ENCODE measurements at places on chromosomes 6 and 20. TPM values are rescaled to one million over a fixed set of nuclear protein-coding genes. Genes with fewer than 3 reads are reported as not detected.

The PYGB gene
- total RNA-seq = 203 TPM

- no peak for DNase-seq
Measured at GRCh38 chr6:52394251-52394666, 25.9 kb upstream of the EFHC1 start.

DNA sequence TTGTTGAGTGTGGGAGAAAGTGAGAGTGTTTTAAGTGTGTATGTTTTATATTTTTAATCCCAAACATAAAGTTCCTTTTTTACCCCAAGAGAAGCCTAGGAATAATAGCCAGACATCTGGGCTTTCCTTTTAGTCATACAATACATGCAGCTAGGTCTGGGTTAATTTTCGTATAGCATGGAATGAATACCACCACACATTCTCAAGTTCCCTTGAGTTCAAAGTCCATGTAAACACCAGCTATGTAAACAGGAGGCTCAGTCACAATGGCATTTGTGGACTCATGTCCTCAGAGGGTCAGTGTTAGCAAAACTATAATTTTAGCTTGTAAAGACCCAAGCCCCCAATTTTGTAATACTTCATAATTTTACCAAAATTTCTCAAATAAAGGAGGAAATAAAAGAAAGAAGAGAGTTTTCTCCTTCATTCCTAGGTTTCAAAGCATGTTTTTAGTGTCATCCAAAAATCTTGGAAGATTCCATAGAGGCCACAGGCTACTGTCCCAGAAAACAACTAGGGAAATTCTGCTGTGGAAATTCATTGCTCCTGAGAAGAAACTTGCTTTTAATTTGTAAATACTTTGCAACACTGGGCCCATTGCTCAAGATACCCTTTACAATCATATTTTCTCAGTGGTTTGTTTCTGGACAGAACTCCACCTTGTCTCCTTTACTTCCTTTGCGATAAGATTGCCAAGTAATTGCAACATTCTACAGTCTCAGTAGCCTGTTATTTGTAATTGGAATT lies 671.2 kb downstream of the COL12A1 start:
- peak; percentile 70 for DNase-seq

DNA sequence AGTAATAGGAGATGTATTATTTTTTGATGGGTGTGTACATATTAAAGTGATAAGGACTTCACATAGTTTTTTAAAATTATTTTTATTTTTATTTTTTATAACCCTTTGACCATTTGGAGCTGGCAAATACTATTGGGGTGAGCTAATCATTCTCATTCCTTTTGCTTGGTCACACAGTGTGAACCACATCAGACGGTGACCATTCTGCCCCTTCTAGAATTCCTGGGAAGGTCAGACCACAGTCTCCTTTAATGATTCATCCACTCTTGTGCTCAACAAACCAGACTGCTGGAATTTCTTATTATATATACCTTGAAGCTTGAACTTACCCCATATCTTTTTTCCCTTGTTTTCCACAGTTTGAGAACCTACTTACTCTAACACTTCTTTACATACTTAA lies 23.9 kb upstream of the PRL start:
- DNase-seq = peak; percentile 78

DNA sequence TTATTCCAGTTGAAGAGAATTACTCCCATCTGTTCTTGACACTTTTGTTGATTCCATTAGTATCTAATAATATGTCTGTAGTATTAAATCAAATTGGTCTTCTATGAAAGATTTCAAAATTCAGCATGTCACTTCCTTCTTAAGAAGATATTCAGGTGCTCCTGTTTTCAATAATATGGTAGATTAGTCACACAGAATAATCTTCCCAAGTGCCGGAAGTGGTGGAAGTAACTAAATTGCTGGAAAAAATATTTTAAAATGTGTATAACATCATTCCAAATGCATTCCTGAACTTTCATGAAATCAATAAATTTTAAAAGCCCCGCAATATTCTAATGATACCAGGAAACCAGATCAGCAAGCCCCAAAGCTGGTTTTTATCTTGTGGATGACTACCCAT lies 281.3 kb downstream of the EPM2A start:
- DNase-seq = no peak

DNA sequence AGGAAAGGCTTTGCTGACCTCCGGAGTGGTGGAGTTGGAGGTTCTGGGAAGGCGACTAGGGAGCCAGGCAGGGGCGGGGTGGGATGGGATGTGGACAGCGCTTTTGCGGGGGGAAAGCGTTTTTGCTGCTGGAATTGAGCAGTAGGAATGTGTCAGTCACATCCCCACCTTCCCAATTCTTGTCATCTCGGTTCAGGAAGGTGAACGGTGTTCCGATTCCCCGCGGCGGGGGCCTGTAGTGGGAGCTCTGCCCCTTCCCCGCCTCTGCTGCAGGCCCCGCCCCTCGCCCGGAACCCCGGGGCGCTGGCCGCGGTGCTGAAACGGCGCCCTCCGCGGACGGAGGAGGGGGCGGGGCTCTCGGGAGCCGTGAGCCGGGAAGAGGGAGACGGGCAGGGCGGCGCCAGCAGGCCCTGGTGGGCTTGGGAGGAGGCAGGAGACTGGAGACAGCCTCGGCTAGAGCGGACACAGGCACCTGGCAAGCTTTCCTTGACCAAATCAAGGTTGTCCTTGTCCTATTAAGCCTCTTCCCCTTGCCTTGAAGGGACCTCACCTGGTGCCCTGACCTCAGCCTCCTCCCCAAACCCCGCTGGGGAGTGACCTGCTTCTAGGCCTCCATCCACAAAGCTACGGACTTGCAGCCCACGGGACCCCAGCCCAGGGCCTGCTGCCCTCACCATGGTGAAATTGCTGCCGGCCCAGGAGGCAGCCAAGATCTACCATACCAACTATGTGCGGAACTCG lies at the start of gene LHFPL5:
Gene LHFPL5 (plus strand): TSS at position 357 of the 741 bp plus-strand sequence. CDS start 319 bp downstream, at position 676.
- DNase-seq = no peak

DNA sequence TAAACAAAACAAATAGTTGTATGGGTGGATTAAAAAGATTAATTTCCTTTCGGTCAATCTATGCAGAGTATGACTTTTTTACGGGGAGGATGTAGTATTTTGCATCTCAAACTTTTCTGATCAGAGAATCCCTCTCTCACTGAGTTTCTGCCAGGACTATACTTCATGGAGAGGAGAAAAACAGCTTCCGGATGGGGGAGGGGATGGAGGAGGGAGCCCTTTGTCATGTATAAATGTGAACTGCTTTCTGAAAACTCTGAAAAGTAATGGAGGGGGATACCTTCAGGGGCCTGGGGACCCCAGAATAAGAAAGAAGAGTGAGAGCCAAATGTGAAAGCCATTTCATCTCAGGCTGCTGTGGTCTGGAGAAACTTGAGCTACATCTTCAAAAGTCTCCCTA lies 173.1 kb upstream of the KCNK16 start:
- no peak for DNase-seq

- no peak for DNase-seq
Measured at GRCh38 chr6:107973594-107973993, 15.6 kb upstream of the SEC63 start.

The KCNK16 gene
- total RNA-seq = not detected

DNA sequence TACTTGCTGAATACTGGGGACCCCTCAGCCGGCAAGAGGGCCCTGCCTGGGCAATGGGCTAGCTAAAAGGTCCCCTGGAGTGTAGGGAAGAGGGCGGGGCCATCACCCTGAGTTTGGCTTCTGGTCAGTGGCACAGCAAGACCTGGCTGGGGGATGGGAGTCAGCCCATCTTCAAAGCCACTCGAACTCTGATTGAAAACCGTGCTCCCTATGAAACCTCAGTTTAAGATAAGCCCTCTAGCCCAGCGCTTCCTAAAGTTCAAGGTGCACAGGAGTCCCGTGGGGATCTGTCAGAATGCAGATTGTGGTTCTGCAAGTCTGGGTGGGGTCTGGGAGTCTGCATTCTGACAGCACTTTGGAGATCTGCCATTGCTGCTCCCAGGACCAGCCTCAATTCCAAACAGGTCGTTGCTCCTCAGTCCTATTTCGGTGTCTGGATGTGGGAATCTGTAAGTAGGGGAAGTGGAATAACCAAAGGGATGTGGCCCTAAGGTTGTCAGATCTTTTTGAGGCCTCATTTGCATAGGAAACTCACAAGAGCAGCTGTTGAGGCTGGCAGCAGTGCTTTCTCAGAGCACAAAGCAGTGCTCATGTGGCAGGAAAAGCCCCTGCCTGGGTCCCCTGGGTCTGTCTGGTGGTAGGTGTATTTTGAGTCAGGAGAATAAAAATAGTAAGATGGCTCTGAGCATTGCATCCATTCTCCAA lies 85.3 kb upstream of the SCP2D1 start:
- no peak for DNase-seq

The PRR18 gene
- total RNA-seq = not detected

DNA sequence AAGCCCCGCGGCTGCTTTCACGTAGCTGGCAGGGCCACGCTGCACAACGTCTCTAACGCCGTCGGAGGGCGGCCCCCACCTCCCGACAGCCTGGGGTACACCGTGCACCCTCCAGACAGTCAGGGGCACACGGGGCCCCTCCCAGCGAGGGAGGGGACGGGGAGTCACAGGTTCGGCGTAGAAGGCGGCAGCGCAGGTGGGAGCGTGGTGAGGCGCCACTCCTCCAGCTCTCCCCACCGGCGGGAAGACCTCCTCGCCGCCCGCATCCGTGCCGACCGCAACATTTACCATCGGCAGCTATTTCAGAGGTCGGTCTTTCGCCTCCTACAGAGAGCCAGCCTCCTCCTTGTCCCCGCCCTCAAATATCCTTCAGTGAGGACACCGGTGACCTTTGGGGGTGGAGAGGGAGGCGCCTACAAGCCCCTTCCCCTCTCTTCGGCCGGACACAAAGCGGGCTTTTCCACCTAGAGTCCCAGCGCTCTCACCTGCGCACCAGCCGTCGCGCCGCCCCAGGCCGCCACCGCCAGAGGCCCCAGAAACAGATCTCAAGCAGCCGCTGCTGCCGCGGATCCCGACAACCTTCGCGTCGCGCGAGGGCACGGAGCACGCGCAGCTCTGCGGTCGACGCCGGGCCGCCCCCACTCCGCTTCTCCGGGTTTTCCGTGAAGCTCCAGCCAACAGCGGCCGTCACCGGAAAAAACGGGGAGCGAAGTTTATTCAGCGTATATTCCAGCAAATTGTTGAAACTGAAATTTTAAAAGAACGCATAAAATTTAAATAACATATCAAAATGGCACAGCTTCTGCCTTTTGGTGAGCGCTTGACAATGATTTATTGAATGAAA lies at the start of gene MKKS:
Gene MKKS (minus strand): TSS at position 600 of the 844 bp plus-strand sequence. CDS start 20,708 bp downstream, outside the sequence.
- DNase-seq = peak; percentile 93

The NHLRC1 gene
- total RNA-seq = 3.0 TPM

GRCh38 chr6:5968817-5969734 lies 37.6 kb downstream of the NRN1 start:
- peak; percentile 19 for DNase-seq

Measured in fibroblast of the aortic adventitia (primary cell).